Glutamatergic neuron (in vitro differentiated cells): ENCODE measurements at places on chromosomes 5 and 9.
A peak's percentile ranks its signal among the peaks of the same experiment; 100 is the strongest.

- DNase-seq = no peak
Observed at GRCh38 chr9:1495282-1496030, 445.3 kb downstream of the DMRT2 start.

DNA sequence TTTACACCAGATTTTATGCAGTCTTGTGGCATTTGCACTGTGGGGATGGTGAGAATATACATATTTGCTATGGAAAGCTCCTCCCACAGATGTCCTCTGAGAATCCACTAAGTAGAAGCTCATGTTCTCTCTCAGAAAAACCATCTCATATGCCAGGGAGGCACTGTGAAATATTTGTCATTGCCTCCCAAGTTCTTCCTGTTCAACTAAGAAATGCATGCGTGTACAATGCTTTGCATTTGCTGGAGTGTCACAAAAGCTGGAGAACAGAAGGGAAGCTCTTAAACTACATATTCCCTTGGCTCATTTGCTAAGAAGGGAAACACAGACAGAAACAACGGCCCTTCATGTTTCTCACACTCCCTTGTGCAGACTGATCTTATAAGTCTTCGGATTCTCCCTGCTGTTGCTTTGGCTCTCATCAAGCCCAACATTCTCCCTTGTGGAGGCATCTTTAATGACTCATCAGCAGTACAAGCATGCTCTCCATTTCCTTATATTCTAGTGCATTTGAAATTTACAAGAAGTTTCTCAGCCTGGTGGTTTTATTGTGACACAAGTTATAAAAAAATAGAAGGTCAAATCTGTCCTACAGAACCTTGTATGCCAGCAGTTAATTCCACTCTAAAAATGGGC is 220.6 kb downstream of the TRIM36 start:
- no peak for DNase-seq

- no peak for DNase-seq
Observed at GRCh38 chr5:61748121-61748520, 416.1 kb downstream of the ZSWIM6 start.

DNA sequence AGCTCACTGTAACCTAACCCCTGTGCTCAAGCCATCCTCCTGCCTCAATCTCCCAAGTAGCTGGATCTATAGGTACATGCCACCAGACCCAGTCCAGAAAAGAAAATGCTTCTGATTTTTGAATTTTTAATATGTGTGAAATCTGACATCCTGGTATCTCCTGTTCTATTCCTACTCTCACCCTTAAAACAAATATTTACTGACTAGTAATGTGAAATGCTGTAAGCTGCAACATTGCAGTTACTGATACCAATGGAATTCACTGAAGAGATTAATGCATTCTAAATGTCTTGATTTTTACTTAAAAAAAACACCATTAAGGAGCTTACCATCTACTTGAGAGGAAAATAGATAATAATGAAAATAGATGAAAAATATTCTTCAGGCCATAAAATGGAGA is 162.7 kb upstream of the TSLP start:
- DNase-seq = no peak

DNA sequence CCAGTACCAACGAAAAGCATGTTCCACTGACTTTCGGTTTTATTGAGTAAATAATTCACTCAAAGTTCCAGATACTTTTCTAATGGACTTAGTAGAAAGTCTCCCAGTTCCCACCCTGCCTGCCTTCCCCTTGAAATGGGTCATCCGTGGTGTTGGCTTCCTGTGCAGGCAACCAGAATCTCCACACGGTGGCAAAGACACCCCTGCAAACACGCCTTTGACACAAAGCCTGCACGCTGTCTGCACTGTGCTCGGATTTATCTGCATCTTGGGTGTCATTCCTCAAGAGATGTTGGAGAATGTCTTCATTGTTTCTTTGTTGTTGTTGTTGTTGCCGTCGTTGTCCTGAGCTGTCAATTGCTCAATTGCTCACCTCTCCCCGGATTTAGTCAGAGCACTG is 150.0 kb upstream of the IRX2 start:
- DNase-seq = no peak

DNA sequence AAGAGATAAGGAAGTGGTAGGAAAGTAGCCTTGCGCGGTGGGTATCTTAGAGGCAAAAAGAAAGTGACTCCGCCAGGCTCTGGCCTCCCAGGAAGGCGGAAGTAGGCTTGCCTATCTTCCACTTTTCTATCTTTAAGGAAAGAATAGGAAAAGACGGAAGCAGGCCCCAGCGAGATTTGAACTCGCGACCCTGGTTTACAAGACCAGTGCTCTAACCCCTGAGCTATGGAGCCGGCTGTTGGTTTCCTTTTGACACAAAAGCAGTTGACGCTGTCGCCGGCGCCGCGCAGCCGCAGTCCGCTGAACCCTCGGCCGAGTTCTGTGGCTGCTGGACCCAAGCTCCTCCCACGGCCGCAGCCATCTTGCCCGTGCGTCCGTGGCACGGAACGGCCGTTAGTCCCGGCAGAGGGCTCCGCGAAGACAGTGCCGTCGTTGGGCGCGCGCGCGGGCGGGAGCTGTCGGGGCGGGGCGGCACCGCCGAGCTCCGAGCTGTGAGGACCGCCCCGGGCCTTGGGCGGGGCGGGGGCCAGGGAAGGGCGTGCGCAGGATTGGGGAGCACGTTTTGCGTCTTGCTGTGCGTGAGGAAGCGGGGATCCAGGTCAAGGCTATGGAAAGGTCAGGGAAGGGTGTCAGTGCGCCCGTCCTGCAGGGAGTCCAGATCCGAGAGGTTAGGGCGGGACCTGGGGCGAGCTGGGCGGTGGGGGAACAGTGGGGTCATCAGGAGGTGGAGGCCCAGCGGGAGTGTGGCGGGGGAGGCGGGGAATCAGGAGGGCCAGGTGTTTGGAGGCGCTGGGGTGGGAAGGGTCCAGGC is 13.3 kb downstream of the TRIM7 start:
- DNase-seq = peak; percentile 93

GRCh38 chr5:35188031-35188457 is 42.2 kb downstream of the PRLR start:
- no peak for DNase-seq
